ENCODE measurements at places on chromosomes 13 and 19. TPM values are rescaled to one million over a fixed set of nuclear protein-coding genes. Genes with fewer than 3 reads are reported as not detected.

Gene CYP2A7
- polyA plus RNA-seq: not detected

DNA sequence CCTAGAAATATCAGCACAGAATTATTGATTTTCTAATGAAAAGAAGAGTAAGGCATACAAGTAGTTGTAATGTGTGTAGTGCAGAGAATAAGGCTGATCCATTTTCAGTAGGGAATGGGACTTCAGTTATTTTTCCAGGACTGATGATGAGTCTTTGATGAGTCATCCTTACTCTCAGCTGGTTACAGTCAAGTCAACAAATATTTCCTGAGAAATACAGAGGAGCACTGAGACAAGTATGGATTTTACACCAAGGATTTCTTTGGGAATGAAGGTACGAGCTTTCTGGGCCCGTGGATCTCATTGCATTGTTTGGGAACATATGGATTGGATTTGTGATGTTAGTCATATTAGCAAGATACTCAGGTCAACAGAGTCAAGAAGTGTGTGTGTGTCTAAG, 502.7 kb downstream of the FGF9 start:
- DNase-seq: no peak

Gene GJB2
- polyA plus RNA-seq: 3.3 TPM

- peak; percentile 27 for DNase-seq
These were observed 49.0 kb upstream of the ZNF780A start for GRCh38 chr19:40139533-40140287.

Gene FXYD5
- polyA plus RNA-seq: 28.5 TPM
